ENCODE measurements at places on chromosomes 3 and 15.

DNA sequence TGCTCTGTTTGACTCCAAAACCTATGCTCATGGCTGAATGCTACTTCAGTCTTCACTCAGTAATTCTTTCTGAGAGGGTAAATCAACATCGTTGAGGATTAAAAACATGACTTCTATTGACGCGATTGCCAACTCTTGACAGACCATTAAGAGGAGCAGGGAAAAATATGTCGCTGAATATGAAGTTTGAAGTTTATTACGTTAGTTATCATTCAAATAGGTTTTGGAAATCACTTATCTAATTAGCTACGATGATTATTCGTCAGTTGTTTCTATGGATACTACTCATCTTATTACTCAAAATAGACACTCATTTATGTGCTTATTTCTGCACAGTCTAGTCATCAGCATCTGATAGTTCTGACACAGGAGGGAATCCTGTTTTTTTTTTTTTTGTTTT is 279.2 kb upstream of the TBL1XR1 start:
- no peak for DNase-seq

- DNase-seq, result no peak
Observed at GRCh38 chr15:74400313-74400860, 32.9 kb upstream of the CYP11A1 start.

DNA sequence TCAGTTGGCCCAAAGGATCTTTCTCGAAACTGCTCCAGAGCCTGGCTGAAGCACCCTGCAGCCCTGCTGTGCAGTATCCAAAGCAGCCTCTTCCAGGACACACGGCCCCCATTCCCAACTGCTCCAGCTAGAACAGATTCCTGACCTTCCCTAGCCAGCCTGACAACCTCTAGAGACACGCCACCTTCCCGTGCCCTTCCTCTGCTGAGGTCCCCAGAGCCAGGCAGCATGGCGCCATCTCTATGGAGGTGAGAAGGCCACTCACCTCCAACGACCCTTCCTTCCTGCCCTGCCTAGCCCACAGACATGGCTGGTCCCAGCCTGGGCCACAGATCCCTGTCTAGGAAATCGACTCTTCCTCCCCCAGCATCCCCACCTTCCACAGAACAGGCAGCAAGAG is 3.1 kb downstream of the KIF7 start:
- DNase-seq, result no peak

- no peak for DNase-seq
Observed at GRCh38 chr15:66942649-66943390, 122.6 kb upstream of the SMAD3 start.

- DNase-seq, result no peak
Observed at GRCh38 chr3:159039286-159039685, 237.4 kb downstream of the MFSD1 start.

- no peak for DNase-seq
Observed at GRCh38 chr3:79016587-79017376, 751.0 kb downstream of the ROBO1 start.

DNA sequence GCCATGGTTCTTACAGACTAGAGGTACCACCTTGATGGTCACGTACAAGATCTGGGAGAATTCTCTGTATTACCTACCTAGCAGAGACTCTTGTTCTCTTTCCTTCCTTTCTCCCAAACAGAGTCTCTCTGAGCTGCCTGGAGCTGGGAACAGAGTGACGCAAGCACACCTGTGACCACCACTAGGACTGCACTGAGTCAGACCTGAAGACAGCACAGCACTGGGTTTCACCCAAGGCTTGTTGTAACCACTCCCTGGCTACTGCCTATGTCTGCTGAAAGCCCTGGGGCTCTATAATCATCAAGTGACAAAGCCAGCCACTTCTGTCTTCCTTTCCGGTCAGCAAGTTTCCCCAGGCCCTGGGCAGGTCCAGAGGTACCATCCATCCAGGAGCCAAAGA is 293.3 kb upstream of the CNTN4 start:
- DNase-seq, result no peak

- DNase-seq, result no peak
Observed at GRCh38 chr3:12977117-12977808, 96.0 kb downstream of the IQSEC1 start.

DNA sequence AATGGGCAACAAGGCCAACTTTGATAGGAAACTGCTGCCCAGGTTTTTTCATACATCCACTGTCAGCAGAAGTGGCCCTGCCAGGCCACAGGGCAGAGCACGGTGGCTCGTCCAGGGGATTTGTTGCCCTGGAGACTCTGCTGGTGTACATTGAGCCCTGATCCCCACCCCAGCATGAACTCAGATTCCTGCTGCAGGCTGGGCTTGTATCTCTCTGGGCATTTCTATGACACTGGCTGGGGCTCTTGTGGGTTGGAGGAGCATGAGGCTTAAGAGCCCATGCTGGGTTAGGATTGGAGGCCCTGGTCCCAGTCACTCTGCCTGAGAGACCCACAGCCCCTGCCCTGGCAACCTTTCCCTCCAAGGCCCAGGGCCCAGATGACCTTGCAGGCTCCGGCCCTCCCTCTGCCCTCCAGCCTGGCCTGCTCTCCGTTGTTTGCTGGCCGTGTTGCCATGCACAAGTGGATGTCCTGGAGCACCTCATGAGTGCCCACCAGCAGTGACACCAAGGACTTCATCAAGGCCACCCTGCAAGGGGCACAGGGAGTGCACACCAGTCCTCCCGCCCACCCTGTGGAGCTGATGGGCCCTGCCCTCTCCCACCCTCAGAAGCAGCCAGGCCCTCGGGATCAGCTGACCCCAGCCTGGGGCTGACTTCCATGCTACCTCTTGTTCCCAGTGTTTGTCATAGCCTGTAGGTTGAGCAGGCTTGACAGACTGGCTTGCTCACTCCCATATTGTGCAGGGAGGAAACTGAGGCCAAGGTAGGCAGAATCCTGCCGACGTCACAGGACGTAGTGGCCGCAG is 58.2 kb downstream of the ZNF445 start:
- DNase-seq, result no peak

DNA sequence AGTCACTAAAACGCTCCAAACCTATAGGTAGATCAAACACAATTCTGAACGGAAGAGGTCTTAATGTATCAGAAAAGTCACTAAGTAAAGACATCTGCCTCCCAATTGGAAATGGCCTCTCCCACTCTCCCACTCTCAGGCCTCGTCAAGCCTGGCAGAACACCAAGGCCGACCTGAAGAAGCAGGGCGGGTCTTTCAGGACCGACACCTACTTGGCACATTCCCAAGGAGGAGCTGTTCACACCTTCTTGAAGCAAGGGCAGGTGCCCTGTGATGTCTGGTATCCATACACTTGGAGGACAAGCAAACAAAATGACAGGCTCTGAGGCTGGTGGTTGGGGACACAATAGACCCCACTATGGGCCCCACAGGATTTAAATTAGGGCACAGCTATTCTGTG is 30.0 kb downstream of the XXYLT1 start:
- no peak for DNase-seq

DNA sequence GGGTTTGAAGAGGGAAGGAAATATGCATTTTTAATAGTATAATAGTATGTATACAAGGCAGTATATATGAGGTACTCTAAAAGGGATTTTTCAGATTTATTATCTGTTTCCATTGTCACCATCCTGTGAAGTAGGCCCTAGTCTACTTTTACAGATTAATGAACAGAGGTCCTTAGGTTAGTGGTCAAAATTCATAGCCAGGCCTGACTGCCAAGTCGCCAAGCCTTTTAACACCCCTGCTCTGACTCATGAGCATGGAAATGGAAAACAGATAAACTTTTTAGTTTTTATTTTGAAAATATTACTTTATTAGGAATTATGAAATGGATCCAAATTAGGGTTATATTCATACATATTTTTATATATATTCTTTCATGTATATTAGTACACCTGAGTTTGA is 146.9 kb downstream of the BBX start:
- DNase-seq, result no peak

DNA sequence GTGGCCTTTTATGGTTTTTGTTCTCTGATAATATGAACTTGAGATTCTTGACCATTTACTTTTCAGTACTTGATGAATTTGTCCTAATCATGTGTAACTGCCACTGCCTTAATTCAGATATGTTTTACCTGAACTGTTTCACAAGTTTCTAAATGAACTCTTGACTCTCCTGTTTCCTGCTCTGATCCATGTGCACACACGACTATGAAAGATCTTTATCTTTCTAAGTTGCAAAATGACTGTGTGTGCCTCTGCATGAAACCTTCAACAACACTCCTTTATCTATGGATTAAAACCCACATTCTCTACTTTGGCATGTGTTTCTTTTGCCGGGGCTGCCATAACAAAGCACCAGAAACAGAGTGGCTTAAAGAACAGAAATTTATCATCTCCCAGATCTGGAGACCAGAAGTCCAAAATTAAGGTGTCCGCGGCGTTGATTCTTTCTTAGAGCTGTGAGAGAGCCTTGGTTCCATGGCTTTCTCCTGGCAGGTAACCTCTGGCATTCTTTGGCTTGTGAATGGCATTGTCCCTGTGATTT is 275.0 kb downstream of the ADAMTSL3 start:
- peak; percentile 80 for DNase-seq

- DNase-seq, result no peak
Observed at GRCh38 chr3:62611541-62612240, 238.3 kb upstream of the FEZF2 start.

DNA sequence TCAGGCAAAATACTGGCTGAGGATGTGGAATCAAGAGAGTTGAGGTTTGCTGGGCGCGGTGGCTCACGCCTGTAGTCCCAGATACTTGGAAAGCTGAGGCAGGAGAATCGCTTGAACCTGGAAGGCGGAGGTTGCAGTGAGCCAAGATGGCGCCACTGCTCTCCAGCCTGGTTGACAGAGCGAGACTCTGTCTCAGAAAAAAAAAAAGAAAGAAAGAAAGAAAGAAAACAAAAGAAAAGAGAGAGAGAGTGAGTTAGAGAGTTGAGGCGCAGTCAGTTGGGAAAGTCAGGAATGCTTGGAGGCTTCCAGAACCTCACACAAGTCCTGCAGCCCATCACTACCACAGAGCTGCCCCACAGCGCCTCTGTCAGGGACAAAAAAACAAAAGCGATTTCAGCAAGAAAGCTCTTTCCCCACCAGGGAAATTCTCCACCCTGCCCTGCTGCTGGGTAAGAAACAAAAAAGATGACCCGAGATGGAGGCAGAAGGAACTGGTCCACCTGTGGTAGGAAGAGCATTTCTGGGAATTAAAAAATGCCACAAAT is 13.8 kb downstream of the HDC start:
- no peak for DNase-seq

GRCh38 chr3:58490860-58491501 is 915 bp upstream of the KCTD6 start:
- DNase-seq, result no peak

DNA sequence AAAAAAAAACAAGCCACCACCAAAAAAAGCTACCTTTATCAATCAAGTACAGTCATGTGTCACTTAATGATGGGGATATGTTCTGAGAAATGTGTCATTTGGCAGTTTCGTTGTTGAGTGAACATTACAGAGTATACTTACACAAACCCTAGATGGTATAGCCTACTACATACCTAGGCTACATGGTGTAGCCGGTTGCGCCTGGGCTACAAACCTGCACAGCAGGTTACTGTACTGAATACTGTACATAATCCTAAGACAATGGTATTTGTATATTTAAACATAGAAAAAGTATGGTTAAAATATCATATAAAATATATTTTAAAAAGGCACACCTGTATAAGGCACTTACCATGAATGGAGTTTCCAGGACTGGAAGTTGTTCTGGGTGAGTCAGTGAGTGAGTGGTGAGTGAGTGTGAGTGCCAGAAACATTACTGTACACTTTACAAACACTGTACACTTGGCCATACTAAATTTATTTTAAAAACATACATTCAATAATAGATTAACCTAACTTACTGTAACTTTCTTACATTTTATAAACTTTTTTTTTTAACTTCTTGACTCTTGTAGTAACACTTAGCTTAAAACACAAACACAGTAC is 25.9 kb upstream of the JMJD7 start:
- DNase-seq, result no peak

DNA sequence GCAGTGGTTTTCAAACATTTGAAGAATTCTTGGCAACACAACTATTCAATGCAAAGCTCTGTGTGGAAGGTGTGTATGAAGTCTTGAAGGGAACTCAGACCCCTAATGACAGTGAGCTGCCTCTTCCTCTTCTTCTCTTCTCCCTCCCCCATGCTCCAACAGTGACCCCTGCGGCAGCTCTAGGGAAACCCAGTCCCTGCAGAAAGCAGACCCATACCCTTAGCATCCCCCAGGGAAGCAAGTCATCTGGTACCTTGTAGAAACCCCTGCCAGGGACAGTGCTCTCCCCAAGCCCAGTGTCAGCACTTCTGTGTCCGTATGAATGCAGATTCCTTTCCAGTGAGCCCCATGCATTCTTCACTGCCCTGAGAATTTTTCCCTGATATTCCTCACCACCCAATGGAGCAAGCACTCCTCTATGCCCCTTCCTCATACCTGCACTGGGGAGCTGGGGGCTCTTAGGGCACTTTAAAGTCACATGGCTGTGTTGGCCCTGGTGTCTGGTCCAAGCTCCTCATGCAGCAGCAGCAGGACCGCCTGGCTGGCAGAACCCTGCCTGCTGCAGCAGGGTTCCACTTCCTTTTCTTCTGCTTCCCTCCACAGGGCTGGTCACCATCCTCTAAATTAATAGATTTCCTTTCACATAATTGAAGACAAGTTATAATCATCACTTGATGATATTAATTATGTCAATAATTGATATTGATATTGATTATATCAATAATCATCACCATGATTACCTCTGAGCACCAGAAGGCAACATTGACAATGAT is 442.5 kb downstream of the EPHB1 start:
- no peak for DNase-seq

DNA sequence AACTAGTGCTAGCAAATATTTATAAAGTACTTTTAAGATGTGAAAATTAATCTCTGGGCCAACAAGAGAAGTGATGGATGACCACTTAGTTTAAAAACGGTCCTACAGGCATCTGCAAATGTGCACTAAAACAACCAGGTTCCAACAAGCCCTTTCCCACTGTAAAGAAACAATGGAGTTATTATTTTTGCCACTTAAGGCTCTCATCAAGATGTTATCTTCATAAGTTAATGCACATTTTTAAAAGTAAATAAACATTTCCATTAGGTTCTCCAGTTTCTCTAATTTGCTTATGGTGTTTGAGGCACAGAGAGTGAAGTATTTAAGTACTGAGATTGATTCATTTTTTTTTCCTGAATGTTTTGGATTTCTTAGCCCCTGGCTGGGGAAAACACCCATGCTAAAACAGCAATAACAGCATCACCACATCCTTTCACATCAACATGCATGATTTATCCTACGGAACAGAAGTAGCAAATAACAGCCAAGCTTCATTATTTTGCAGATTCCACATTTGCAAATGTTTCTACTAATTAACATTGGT is 20.8 kb downstream of the ABI3BP start:
- DNase-seq, result no peak

DNA sequence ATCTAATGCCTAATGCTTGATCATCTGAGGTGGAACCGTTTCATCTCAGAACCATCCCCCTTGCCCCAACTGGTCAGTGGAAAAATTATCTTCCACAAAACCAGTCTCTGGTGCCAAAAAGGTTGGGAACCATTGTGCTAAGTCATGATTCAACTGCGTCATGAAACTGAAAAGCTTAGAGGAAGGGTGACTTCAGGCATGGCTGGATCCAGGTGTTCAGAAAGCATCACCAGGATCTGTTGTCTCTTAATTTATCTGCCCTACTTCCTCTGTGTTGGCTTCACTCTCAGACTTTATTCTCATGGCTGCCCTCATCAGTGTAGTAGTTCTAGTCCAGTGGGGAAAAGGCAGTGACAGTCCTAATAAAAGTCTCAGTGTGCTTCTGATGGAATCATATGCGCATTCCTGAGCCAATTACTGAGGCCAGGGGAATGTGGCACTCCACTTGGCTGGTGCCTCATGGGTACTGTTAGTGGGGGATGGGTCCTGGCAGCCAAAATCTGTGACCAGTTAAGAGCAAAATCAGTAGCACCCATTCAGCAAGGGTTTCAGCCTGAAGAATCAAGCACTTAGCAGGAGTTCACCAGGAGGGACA is 110.3 kb downstream of the WNT5A start:
- DNase-seq, result no peak

All from T-helper 1 cell (primary cell).